ENCODE measurements at places on chromosomes 4 and X.
A peak's percentile ranks its signal among the peaks of the same experiment; 100 is the strongest.

- DNase-seq = no peak
Observed at GRCh38 chrX:36961590-36961989, 46.6 kb upstream of the FAM47C start.

- DNase-seq = no peak
Observed at GRCh38 chr4:99848591-99849001, 32.0 kb downstream of the DAPP1 start.

DNA sequence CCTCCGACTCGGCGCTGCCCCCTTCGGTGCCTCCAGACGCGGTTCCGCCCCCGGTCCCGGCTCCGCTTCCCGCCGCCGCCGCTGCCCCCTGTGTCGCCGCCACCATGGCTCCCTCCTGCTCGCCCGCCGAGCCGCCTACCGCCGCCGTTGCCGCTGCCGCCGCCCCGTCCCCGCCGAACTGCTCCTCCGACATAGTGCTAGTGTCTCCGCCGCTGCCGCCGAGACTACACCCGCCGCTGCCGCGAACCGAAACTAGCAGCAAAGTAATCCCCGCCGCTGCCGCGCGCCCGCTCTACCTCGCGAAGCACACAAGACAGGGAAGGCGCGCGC lies 340 bp downstream of the HNRNPD start:
- no peak for DNase-seq

DNA sequence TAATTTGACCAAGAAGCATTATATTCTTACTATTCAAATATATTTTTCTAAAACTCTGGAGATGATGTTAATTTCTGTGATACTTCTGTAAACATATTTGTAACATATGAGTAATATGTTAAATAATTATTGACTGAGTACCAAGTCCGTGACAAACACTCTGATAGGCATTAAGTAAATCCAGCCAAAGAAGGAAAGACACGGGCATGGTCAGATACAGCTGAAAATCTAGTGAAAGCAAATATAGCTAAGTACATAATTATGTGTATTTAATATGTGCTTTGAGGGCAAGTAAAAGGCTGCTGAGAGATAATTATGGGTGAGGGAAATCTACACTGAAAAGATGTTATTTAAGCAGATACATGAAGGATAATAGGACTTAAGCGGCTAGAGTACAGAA lies 1263.6 kb upstream of the ADGRL3 start:
- DNase-seq = no peak

DNA sequence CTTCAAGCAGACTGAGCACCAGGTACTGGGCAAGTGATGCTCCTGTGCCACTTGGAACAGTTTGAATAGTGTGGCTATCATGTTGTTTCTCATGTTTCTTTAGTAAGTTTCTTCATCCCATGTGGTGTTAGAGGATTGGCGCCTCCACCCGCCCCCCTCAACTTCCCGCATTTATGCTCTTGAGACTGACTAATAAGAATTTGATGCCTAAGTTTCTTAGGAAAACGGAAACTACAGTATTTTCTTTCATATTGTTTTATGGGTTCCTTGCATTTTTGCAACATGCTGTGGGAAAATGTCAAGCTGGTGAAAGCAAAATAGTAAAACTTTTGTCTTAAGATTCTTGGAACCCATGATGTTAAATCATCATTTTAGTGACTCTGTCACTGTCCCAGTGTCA lies 101.2 kb upstream of the SLC4A4 start:
- DNase-seq = no peak

GRCh38 chrX:10619425-10620046 lies 849 bp downstream of the MID1 start:
- no peak for DNase-seq

- DNase-seq = no peak
Observed at GRCh38 chr4:138938366-138938690, 77.3 kb upstream of the NOCT start.

GRCh38 chrX:46803140-46803539 lies 33.7 kb upstream of the RP2 start:
- DNase-seq = no peak

DNA sequence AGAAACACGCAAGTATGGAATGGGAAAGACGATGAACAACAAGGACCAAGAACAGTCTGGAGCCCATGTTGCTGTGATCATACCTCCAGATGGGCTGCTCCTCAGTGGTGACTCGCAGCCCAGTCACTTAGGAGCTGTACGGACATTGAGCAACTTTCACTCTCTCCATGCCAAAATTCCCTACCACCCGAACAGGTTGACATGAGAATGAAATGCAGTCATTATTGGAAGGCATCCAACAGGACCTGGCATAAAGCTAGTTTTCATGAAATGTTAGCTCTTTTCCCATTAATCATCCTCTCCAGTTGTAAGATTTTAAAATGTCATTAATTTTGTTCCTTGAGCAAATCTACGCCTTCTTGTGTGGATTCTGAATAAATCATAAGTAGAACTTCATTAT lies 82.7 kb upstream of the GPM6B start:
- peak; percentile 76 for DNase-seq

DNA sequence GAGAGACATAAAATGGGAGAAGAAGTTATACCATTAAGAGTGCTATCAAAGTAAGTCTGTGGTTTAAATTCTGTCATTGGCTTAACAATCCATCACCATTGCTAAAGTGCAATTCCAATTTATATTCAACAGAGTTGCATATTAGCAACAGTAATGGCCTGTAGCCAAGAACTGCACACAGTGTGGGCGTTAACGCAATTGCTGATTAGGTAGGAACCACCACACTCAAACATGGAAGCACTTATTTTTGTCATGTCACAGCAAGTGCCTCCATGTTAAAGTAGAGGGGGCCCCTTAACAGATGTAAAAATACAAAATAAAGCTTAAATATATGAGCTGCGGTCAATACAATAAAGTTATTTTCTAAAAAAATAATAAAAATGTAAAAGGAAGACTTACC lies 10.8 kb downstream of the LARP7 start:
- DNase-seq = no peak

- no peak for DNase-seq
Observed at GRCh38 chr4:37977471-37978247, 17.5 kb downstream of the PTTG2 start.

GRCh38 chr4:53021754-53022512 lies 159.8 kb downstream of the RASL11B start:
- DNase-seq = no peak

DNA sequence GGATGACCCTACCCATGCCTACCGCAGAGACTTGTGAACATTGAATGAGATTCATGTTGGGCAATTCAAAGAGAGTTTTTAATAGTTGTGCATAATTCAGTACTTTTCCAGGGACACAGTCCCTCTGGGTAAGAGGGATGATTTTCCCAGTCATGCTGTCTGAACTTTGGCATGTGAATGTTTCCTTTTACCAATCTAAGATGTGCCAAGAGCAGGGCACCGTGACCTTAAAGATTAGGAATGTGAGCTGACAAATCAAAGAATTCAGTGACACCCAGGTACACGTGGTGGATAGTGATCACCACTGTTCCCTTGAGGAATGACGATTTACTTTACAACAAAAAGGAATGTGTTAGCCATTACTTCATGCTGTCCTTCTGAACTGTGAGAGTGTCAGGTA lies 515.6 kb downstream of the PPARGC1A start:
- peak; percentile 100 for DNase-seq

GRCh38 chr4:105923497-105924238 lies 28.4 kb downstream of the NPNT start:
- no peak for DNase-seq

GRCh38 chrX:17933856-17934255 lies 72.8 kb upstream of the RAI2 start:
- DNase-seq = no peak

- no peak for DNase-seq
Observed at GRCh38 chr4:11605597-11605996, 176.9 kb upstream of the HS3ST1 start.

- DNase-seq = peak; percentile 44
Observed at GRCh38 chr4:188613976-188614375, 474.7 kb downstream of the TRIML1 start.

- DNase-seq = no peak
Observed at GRCh38 chr4:115149106-115149505, 35.7 kb upstream of the NDST4 start.

DNA sequence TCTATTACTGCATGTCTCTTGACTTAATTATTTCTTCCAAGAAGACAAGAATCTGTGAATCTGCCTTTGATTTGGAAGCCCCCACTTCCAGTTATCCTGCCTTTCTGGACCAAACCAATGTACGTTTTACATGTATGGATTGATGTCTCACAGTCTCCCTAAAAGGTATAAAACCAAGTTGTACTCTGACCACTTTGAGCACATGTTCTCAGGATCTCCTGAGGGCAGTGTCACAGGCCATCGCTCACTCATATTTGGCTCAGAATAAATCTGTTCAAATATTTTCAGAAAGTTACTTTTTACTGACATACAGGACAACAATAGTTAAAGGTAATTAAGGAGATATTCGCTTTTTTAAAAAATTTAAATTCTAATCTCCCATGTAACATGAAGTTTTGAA lies 188.6 kb upstream of the CPXCR1 start:
- no peak for DNase-seq

DNA sequence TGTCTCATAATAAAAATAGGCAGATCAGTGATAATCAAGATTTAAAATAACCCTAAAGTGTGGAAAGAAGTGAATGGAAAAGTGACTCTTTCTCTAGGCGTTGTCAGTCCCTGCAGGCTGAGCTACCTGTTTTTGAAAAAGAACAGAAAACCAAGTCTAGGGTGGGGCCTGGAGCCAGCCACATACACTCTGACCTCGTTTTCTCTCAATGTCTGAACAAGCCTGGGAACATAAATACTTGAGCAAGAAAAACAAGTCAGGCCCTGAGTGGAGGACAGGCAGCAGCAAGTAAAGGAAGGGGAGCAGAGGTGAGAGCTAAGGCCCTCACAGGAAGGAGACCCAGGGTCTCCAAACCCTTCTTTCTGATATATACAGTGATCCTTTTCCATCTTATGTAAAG lies 91.7 kb upstream of the HPF1 start:
- no peak for DNase-seq

DNA sequence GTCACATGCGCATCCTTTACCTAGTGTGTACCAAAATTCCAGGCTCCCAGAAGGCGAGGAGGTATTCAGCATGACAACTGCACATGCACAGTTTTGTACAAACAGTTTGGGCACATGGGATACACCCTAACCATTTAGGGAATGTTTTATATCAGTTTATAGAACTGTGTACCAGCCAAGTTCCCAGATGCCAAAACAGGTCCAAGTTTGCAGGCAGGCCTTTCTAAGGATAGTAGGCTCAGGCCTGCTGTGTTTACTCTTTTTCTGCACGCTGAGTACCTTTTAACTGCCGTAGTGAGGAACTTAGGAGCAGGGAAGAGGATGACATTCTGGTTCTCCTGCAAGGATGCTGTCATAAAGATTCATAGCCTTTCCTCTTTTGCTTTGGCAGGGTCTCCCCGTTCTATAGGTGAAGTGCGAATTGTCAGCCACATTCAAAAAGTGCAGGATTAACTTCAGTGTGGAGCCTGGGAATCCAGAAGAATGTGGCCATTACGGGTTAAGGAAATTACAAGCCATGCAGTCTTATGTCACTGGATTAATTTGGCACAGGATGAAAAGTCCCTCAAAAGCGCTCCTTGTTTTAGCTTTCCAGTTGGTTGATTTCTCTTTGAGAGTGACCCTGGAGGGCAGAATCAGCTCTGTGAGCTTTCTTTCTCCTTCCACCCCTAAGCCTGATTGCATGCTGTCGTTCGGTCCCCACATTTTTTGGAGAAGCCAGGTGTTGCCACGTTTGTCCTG lies 259.8 kb downstream of the ARHGAP10 start:
- no peak for DNase-seq

- DNase-seq = no peak
Observed at GRCh38 chrX:15167826-15168225, 102.1 kb downstream of the ASB9 start.

GRCh38 chr4:25925486-25926201 lies 11.6 kb downstream of the SMIM20 start:
- no peak for DNase-seq

- DNase-seq = no peak
Observed at GRCh38 chrX:153780678-153781427, at the start of gene SRPK3. Gene SRPK3 (plus strand): TSS chrX:153781041. CDS start chrX:153781087, 46 bp downstream.

GRCh38 chr4:182223708-182224107 lies 19.5 kb upstream of the TENM3 start:
- DNase-seq = no peak

GRCh38 chr4:152860046-152860445 lies 76.1 kb upstream of the FHDC1 start:
- DNase-seq = no peak

- DNase-seq = no peak
Observed at GRCh38 chr4:73248416-73248815, 10.2 kb downstream of the ANKRD17 start.

DNA sequence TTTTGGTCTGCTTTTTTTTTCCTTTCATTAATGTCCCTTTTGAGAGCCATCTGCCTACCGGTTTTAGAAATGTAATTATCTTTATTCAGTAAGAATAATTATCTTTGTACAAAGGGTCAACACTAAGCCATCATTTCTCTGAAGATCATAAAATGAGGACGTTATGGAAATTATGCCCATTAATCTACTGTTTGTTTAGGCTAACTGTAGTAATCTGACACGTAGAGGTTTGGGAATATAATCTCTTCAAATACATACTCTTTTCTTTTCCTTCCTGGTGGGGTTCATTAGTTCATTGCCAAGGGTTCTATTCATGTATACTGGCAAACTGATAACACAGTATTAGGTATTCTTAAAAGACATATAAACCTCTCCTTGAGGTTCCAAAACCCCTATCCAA lies 3.8 kb upstream of the HSD17B13 start:
- no peak for DNase-seq

DNA sequence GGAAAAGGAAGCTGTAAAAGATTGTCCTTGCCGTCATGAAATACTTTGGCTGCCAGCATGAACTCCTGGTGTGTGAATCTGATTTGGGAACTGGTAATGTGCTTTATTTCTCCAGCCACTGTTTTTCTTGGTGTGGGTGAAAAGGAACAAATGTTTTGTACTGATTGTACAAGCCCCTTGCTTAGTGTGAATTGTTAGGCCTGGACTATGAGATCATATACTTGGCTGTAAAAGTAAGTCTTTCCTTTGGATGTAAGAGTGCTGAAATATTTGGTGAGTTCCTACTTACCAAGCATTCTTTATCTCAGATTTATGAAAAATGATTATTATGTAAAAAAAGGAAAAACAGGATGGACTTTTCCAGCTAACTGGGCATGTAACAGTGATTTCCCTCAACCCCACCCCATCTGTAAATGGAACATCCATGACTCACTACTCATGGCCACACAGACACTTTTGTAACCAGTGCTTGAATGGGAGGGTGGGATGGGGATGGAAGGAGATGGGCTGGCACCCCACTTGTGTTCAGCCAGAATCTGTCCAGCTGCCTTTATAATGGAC lies 6.3 kb downstream of the FNIP2 start:
- no peak for DNase-seq

DNA sequence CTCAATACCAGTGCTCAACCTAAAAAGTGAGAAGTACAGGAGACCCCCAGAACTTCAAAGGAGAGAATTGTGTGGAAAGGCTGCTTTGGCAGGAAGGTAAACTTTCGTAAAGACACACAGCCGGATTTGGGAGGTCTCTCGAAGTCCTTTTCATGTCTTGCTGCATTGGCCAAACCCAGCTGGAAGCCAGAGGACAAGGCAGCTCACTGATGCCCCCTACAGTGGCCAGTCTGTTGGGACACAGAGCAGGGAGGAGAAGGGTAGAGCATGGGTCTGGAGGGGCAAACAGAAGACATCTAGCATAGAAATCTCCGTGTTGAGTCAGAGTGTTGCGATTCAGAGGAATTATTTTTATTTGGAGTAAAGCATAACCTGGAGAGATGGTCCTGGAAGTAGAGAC lies 198.9 kb downstream of the ANK2 start:
- DNase-seq = no peak

GRCh38 chrX:40402831-40403533 lies 177.8 kb upstream of the ATP6AP2 start:
- DNase-seq = no peak

GRCh38 chrX:31200430-31200829 lies 128.6 kb upstream of the FTHL17 start:
- DNase-seq = no peak

Data from epithelial cell of proximal tubule (primary cell).